ENCODE measurements at places on chromosomes 5 and 9. TPM values are rescaled to one million over a fixed set of nuclear protein-coding genes. Genes with fewer than 3 reads are reported as not detected.

The CARD9 gene
- total RNA-seq: 3.1 TPM

The N4BP3 gene
- 0.99 TPM for total RNA-seq

GRCh38 chr5:1641560-1642166 lies 117.9 kb upstream of the LPCAT1 start:
- peak; percentile 84 for DNase-seq

- no peak for DNase-seq
Measured at GRCh38 chr5:18483451-18483850, 849.2 kb downstream of the TAF11L14 start.

GRCh38 chr5:141681695-141682641 lies at the start of gene ARAP3:
ARAP3 (minus strand) TSS chr5:141682230; CDS start chr5:141680486, 1,744 bp downstream.
- DNase-seq: peak; percentile 62

GRCh38 chr5:150633429-150633828 lies 7.0 kb upstream of the SYNPO start:
- DNase-seq: no peak

DNA sequence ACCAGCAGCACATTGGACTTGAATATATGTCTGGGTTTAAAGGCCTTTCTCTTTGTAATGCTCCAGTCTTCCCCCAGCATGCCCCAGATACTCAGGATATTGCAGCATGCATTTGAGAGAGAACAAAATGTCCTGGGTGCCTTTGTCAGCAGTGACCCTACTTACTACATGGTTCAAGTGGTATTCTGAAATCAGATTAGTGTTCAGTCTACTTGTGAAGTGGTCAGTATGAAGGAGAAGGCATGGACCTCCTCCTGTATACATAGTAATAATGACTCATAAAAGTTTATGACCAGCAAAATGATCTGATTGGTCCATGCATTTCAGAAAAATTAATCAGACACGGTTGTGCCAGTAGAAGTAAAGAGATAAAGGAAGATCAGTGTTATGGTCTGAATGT lies 25.4 kb downstream of the GPR21 start:
- no peak for DNase-seq

GRCh38 chr9:3509926-3510325 lies 15.9 kb downstream of the RFX3 start:
- DNase-seq: no peak

DNA sequence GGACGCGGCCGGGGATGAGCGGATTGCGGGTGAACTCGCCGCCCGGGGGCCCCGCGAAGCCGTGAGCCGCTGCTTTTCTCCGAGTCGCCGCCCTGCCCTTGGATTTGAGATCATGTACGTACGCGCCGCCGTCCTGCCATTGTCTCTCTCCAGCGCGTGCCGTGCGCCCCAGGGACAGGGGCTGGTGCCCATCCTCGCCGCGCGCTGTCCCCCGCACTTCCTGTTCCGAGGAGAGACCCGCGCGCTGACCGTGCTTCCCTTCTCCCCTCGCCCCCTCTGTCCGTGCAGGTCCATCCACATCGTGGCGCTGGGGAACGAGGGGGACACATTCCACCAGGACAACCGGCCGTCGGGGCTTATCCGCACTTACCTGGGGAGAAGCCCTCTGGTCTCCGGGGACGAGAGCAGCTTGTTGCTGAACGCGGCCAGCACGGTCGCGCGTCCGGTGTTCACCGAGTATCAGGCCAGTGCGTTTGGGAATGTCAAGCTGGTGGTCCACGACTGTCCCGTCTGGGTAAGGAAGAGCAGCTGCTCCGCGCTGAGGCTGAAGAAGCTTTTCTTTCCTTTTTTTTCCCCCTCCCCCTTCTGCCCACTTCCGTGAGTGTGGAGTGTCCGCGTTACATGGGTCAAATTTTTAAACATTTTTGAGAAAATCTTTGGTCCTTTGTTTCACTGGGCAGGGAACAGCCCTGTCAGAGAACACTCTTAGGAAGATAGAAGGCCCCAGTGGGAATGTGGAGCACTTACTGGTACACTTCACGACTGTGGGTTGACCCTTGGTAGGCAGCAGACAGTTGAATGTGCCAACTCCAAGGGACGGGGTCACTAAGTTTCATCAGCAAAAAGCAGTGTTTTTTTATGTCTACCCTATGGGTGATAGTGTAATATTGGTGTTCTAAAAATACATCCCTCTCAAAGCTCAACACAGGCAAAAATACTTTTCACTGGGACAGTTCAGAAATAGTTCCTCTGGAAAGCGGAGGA lies 727 bp downstream of the RHOBTB3 start:
- no peak for DNase-seq

- no peak for DNase-seq
Measured at GRCh38 chr5:101045689-101046088, 142.6 kb upstream of the ST8SIA4 start.

DNA sequence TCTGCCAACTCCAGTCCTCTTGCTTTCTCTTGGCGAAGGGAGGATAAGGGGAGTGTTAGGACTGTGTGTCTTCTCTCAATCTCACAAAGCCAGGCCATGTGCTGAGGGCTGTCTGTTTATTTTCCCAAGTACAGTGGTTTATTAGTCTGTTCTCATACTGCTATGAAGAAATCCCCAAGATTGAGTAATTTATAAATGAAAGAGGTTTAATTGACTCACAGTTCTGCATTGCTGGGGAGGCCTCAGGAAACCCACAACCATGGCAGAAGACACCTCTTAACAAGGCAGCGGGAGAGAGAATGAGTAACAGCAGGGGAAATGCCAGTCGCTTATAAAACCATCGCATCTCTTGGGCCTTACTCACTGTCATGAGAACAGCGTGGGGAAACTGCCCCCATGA lies 36.2 kb upstream of the CKS2 start:
- DNase-seq: no peak

DNA sequence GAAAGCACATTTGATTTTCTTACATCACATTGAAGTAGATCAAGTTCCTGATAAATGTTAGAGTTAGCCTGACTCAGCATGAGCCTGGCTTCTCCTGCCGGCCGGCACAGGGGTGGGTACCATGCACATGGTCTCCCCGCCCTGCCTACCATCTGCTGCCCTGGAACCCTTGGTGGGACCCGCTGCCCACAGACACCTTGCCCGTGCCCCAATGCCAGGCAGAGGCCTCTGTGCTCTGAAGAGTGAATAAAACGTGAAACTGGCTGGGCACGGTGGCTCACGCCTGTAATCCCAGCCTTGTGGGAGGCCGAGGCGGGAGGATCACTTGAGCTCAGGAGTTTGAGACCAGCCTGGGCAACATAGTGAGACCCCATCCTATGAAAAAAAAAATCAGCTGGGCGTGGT lies 17.3 kb downstream of the EXD3 start:
- no peak for DNase-seq

Data from activated CD8-positive, alpha-beta memory T cell treated with anti-CD3 and anti-CD28 coated beads, Interleukin-2, amount 10 ng/mL, durations not matched to agents 7 days and 5 days (primary cell).